ENCODE measurements at places on chromosomes 12 and 14. TPM values are rescaled to one million over a fixed set of nuclear protein-coding genes. Genes with fewer than 3 reads are reported as not detected.

Gene CCDC175
- 0.20 TPM for total RNA-seq

Gene GLIPR1L1
- not detected for total RNA-seq

Gene TAPBPL
- 2.4 TPM for total RNA-seq

Gene TTC8
- total RNA-seq = 29.7 TPM

Gene TMEM119
- total RNA-seq = 0.24 TPM

Gene MIPOL1
- 25.6 TPM for total RNA-seq

DNA sequence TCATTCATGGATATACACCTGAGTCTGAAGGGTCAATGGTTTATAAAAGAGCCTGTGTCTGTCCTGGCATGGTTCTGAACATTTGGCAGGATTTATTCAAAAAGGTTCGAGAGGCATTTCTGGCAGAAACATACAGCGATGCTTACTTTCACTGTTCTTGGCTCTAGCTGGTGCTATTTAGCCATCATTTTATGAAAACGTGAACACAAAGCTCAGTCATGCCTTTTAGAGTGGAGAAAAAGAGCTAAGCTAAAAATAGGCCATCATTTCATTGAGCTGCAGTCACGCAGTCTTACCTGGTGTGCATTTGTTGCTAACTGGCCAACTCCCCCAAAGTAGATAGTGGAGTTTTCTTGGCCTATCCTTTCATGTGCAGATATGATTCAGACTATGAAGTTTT is 1209.5 kb downstream of the SLC16A7 start:
- no peaks in the 10 kb centered on the region for H3K27me3 ChIP-seq
- H3K4me3 ChIP-seq = no peak overlapping the region
- H3K4me1 ChIP-seq = peaks cover 6% of the 10 kb centered on the region
- H3K36me3 ChIP-seq = no peaks in the 10 kb centered on the region

- DNase-seq = no peak
- no peak overlapping the region for H3K27ac ChIP-seq
- H3K36me3 ChIP-seq = no peaks in the 10 kb centered on the region
- H3K27me3 ChIP-seq = peaks cover 28% of the 10 kb centered on the region
- no peaks in the 10 kb centered on the region for H3K4me1 ChIP-seq
- no peak overlapping the region for H3K4me3 ChIP-seq
Observed at GRCh38 chr12:6303071-6303470, 7.4 kb upstream of the PLEKHG6 start.

GRCh38 chr12:122820838-122821271 is 14.4 kb upstream of the HIP1R start:
- H3K36me3 ChIP-seq = no peaks in the 10 kb centered on the region
- H3K4me3 ChIP-seq = no peak overlapping the region
- H3K27ac ChIP-seq = no peak overlapping the region
- no peak for DNase-seq
- H3K27me3 ChIP-seq = no peaks in the 10 kb centered on the region

DNA sequence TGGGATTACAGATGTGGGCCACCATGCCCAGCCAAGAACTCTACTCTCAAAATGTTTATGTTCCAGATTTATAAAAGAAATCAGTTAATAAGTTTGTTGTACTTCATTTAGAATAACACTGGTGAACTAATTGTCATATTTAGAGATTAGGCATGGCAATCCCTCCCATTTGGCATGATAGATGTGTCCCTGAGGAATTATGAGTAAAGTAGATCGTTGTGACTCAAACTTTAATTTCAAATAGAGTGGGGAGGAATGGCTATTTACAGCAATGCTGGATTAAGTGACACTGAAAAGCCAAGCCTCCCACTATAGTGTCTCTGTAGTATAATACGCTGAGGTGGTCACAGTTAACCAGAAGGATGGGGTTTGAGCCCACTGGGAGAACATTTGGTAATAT is 39.3 kb upstream of the RTRAF start:
- DNase-seq = no peak
- H3K27ac ChIP-seq = no peak overlapping the region
- no peaks in the 10 kb centered on the region for H3K27me3 ChIP-seq
- H3K4me1 ChIP-seq = no peaks in the 10 kb centered on the region

DNA sequence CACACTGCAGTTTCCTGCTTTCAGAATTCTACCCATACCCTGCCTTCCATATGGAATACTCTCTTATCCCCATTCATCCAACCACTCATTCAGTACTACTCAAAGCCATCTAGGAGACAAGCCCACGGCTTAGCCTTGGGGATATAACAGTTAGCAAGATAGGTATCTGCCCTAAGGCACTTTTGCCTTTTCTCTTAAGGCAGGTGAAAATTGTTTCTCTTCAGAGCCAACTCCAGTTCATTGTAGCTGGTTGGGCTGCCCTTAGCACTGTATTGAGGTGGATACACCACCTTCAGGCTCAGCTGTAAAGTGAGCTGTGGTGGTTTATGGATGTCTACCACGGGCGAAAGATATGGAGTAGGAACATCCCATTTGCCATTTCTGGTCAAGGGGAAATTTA is 729.7 kb upstream of the TBX3 start:
- DNase-seq = no peak
- no peak overlapping the region for H3K4me3 ChIP-seq
- H3K27ac ChIP-seq = no peak overlapping the region
- no peaks in the 10 kb centered on the region for H3K36me3 ChIP-seq

- no peaks in the 10 kb centered on the region for H3K36me3 ChIP-seq
- DNase-seq = no peak
- peaks cover 58% of the 10 kb centered on the region for H3K4me1 ChIP-seq
- H3K27ac ChIP-seq = peak overlapping the region; percentile 49
Observed at GRCh38 chr14:77043177-77043983, 14.9 kb upstream of the IRF2BPL start.

DNA sequence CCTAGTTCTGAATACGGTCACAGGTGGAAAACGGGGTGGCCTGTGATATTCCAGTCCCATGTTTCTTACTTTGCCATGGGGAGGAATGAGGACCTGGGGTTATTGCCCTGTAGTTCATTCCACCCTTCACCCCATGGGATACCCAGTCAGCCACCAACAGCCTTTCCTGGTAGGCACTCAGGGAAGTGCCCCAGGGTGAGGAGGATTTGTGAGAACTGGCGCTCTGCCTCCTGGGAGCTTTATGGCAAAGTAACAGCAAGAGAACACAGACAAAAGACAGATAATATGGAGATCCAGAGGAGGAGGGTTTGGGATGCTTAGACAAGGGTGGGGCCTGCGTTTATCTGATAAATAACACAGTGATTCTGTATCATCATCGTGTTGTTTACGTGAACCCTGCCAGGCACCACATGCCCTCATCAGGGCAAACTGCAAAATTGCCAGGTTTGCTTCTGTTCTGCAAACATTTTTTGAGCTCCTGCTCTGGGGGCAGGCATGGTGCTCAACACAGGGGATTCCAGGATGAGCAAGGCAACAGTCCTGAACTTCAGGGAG is 223.5 kb downstream of the SLC41A2 start:
- H3K27ac ChIP-seq = no peak overlapping the region
- H3K4me3 ChIP-seq = no peak overlapping the region
- no peaks in the 10 kb centered on the region for H3K36me3 ChIP-seq

GRCh38 chr14:98069712-98070171 is 1202.3 kb downstream of the BCL11B start:
- peaks cover 18% of the 10 kb centered on the region for H3K4me1 ChIP-seq
- no peaks in the 10 kb centered on the region for H3K36me3 ChIP-seq
- DNase-seq = no peak
- H3K27ac ChIP-seq = peak overlapping the region; percentile 95
- H3K27me3 ChIP-seq = no peaks in the 10 kb centered on the region

DNA sequence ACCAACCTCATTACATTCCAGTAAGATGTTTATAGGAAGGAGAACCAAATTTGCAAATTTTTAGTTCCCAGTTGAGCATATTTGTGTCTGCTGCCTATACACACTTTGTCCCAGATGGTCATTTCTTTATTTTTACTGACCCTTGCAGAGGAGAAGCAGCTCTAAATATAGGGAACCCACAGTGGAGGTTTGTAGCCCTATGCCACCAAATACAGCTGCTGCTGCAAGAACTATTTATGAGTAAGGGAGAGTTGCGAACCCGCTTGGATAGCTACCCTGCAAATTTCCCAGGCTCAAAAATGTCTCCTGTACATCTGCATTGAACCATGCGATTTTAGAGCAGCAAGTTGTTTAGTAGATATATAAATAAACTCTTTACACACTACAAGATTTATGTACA is 48.2 kb downstream of the NAV3 start:
- no peak overlapping the region for H3K4me3 ChIP-seq
- no peak for DNase-seq
- no peaks in the 10 kb centered on the region for H3K36me3 ChIP-seq
- peaks cover 3% of the 10 kb centered on the region for H3K4me1 ChIP-seq
- no peaks in the 10 kb centered on the region for H3K27me3 ChIP-seq

Measured in progenitor cell of endocrine pancreas (in vitro differentiated cells).